ENCODE measurements at places on chromosomes 5 and 9. TPM values are rescaled to one million over a fixed set of nuclear protein-coding genes. Genes with fewer than 3 reads are reported as not detected.

Gene CEP72
- 1.5 TPM for total RNA-seq

Gene TAF1L
- total RNA-seq = not detected

Gene GPSM1
- total RNA-seq = 35.8 TPM

Gene TSSK1B
- 0.97 TPM for total RNA-seq

Gene ADRB2
- total RNA-seq = 0.16 TPM

Gene HRH2
- not detected for total RNA-seq

Gene LCP2
- total RNA-seq = not detected

Gene CLIC3
- 4.7 TPM for total RNA-seq

Gene LCN12
- total RNA-seq = not detected

Gene SEMA4D
- total RNA-seq = not detected

Gene TNC
- 0.18 TPM for total RNA-seq

Gene SLC6A18
- not detected for total RNA-seq

Gene NKD2
- 22.4 TPM for total RNA-seq

Gene TRIM7
- 2.5 TPM for total RNA-seq

Gene CBY3
- not detected for total RNA-seq

Gene ARID3C
- 0.72 TPM for total RNA-seq

Gene PCDHGB7
- total RNA-seq = 7.8 TPM

Gene TERT
- not detected for total RNA-seq

Gene TOR1B
- 34.0 TPM for total RNA-seq

Gene PCDHGC3
- 40.8 TPM for total RNA-seq

Gene S100Z
- not detected for total RNA-seq

Gene CCDC152
- total RNA-seq = 2.3 TPM

Gene FKTN
- 12.6 TPM for total RNA-seq

Gene TMEM203
- total RNA-seq = 26.7 TPM

Gene PCDHB4
- total RNA-seq = 0.18 TPM

Gene CORO2A
- 1.1 TPM for total RNA-seq

Gene LRRC19
- total RNA-seq = not detected

Gene GIN1
- 2.6 TPM for total RNA-seq

Gene PCAT7
- total RNA-seq = not detected

Gene CERT1
- total RNA-seq = 14.3 TPM

Gene SPINK6
- total RNA-seq = not detected

Gene GMCL2
- not detected for total RNA-seq

Gene IL13
- total RNA-seq = not detected

Gene CEL
- total RNA-seq = 0.36 TPM

Gene QRFP
- not detected for total RNA-seq

Gene TAF11L10
- not detected for total RNA-seq

Gene PLGRKT
- 19.8 TPM for total RNA-seq

Gene PHF24
- total RNA-seq = not detected

Gene GGTA1
- not detected for total RNA-seq

Gene TUSC1
- 7.4 TPM for total RNA-seq

Gene ADGRV1
- not detected for total RNA-seq

Gene HDAC3
- total RNA-seq = 54.3 TPM

Gene FAM163B
- 4.5 TPM for total RNA-seq

Gene CTXN3
- not detected for total RNA-seq

Gene SEC16A
- total RNA-seq = 45.7 TPM

Gene STPG3
- total RNA-seq = not detected

Gene VLDLR
- 15.9 TPM for total RNA-seq

Gene WDR31
- total RNA-seq = 0.49 TPM

Gene BRD3
- total RNA-seq = 10.2 TPM

Gene ANKRD18A
- total RNA-seq = not detected

Gene FSD1L
- 0.81 TPM for total RNA-seq

Gene F2RL1
- 35.8 TPM for total RNA-seq

Gene LMX1B
- total RNA-seq = not detected

Data from cardiac atrium fibroblast (primary cell).